ENCODE measurements at places on chromosomes 3 and 15.

DNA sequence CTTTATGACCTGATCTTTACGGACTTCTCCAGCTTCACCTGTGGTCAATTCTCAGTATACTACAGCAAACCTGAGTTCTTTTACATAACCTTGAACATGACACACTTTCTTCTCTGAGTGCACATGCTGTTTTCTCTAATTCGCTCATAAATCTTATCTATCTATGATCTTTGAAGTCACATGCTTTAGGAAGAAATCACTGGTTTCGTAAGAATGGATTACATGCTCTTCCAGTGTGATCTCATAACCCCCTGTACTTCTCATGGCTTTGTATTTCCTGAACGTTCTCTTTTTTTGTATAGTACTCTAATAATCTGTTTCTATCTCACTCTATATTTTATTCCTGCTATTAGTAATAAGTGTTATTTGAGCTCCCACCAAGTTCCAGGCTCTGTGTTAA is 1165.2 kb downstream of the TBL1XR1 start:
- DNase-seq = no peak

DNA sequence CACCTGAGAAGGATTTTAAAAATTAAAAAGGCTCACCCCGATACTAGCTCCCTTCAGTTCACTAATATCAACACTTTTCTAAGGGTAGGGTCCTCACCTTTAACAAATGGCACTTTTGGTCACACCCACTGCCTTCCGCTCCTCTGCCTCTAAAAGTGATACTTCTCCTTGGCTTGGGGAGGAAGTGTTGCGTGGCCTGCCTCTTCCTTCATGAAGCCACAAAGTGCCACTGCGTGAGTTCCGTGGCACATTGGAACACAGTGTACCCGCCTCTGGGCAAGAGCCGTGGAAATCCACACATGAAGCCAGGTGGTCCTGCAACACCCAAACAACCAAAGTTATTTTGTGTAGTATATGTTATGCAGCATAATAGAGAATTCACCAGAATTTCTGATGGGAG is 3.9 kb downstream of the B4GALT4 start:
- DNase-seq = peak; percentile 32

DNA sequence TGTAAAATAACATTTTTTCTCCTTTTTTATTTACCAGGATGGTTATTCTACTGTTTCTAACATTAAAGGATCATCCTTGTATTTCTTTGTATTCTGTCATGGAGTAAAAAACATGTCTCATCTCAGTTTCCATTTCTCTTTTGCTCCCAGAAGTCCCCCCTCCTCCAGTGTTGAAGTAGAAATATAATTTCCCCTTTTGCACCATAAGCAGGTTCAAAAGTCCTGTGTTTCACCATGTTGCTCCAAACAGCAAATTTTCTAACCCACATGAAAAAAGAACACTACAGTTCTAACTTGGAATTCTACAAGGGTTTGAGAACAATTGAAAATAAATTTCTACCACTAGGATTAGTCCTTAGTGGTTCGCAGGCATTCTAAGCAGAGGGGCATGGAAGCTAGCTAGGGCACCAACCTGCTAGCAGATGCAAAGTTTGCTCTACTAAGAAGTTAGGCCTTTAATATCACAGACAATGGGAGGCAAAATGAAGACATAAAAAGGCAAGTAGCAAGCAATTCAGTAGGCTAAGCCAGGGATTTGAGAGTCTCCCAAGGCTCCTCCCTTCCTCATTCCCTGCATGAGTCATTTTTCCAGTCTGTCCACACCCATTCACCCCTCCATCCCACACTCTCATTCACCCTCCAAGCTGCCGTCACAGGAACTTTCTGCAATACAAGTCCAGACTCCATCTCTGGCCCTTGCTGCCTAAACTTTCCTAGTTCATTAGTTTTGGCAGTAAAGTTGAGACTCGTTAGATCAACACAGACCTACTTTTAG is 2.3 kb upstream of the MBNL1 start:
- no peak for DNase-seq

GRCh38 chr3:69445024-69445423 is 59.1 kb upstream of the FRMD4B start:
- DNase-seq = no peak

DNA sequence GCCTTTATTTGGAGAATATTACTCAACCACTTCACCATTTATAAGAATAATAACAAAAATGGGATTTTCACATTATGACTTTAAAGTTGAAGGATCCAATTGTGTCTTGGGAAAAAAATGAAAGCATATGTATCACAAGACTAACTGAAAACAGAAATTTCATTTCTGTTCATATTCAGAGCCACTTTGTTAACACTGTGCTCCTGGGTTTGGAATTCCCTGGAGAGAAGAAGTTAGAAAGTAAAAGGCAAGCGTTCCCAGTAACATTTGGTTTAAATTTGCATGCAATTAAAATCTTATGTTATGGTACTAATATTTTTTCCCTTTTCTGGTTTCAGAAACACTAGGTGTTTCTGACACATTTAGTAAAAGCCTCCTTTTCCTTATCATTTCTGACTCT is 230.8 kb downstream of the RBMS3 start:
- no peak for DNase-seq

DNA sequence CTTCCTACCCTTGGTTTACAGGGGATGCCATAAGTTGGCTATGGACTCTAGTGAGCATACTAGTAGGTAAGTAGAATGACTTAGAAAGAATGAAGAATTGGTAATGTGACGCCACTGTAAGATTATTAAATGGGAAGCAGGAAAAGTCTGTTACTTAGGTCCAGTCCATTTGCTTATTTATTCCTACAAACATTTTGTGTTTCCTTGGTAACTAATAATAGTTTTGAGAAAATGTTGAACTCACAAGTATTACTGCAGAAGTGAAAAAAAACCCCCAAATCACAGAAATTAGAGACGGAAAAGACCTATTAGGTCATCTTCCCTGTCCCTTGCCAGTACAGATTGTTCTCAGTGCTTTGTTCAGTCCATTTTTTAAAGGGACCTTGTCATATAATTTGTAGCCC is 63.5 kb downstream of the CMSS1 start:
- DNase-seq = no peak

DNA sequence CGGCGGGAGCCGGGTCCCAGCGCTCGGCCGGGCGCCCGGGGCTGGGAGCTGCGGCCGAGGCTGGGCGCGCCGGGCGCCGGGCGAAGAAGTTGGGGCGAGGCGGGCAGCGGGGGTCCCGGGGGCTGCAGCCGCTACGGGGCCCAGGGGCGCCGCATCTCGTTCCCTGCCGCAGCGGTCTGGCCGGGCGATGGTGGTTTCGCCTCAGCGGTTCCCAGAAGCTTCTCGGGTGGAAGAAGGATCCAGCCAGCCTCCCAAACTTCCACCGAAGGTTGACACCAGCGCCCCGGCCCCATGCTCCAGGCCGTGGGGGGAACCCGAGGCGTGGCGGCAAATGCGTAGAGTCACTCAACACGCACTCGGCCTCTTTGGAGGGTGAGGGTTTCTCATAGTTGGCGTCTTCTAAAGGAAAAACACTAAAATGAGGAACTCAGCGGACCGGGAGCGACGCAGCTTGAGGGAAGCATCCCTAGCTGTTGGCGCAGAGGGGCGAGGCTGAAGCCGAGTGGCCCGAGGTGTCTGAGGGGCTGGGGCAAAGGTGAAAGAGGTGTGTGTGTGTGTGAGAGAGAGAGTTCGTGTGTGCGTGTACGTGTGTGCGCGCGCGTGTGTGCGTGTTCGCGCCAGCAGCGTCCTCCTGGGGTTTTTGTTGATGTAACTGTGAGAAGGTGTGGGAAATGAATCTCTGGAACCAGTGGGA is 940 bp downstream of the BOC start:
- no peak for DNase-seq

DNA sequence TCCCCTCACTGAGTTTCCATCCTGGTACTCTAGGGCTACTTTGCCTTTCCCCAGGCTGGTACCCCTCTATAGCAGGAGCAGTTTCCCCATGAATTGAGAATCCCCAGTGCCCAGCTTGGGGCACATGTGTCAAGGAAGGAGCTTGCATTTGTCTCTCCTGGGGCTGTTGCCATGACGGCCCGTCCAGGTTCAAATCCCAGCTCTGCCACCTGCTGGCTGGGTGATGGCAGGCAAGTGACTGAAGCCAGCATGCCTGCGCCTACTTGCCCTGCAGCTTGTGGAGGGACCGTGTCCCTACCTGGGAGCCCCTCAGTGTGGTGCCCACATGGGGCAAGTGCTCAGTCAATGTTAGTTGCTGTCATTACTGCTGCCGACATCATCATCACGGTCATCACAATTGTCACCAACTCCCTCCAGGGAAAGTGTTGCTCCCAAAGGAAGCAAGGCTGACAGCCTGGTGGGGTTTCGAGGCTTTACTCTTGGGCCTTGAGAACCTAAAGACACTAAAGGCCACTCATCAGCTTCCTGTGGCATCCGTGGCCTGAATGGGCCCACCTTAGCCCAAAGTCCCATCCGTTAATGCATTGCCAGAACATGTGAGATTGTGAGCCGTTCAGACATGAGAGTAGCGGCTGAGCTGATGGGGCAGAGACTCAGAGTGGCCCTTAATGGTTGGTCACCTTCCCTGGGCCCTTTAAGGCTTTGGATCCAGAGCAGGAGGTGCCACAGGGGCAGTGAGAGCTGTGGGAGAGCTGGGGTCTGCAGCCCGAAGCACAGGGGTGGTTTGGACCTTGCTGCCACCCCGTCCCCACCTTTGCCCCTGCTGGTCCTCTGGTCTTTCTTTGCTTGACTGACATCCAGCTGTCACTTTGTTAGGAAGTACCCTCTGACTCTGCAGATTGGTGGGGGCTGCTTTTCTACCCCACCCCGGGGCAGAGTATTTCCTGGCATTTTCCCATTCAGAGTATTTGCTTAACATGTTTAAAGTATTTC is 144.4 kb downstream of the DNAJB8 start:
- DNase-seq = peak; percentile 56

DNA sequence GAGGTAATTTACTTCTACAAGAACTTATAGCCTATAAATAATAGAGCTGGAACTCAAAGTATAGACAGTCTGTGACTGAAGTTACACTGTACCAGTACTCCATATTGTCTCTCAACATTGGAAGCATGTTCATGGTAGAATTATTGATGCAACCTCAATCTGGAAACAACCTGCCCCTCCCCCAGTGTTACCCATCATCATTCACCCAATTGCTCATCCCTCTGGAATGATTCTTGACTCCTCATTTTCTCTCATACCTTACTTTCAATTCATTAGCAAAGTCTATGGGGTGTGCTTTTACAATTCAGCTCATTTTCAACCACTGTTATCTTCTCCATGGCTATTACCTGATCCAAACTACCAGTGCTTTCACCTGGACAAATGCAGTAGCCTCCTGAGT is 151.7 kb downstream of the CPNE4 start:
- DNase-seq = no peak

- no peak for DNase-seq
These were observed 65.0 kb upstream of the DAZL start for GRCh38 chr3:16670191-16670590.

GRCh38 chr3:30315447-30315846 is 291.0 kb upstream of the TGFBR2 start:
- no peak for DNase-seq

DNA sequence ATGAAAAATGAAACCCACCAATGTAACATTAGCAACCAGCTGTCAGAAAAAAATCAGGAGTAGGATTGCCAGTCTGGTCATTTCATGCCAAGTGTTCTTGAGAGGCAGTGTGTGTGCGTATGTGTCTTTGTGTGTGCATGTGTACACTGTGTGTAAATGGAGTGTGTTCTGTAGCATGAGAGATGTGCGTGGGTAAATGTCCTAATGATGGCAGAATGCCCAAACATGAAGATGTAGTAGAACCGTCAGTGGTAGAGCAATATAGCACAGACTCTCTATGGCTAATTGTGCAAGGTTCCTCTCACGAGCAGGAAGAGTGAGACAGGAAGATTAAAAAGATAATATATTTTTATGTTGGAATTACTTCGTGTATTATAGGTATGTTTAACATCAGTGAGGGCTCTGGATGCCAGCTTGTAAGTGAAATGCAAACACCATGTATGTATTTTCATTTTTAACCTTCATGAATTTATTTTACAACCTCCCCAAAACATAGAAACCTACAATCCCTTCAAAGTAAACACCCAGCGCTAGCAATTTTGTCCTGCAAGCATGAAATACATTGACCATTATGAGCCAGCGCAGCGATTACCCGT is 1038.7 kb downstream of the IGSF11 start:
- DNase-seq = no peak

DNA sequence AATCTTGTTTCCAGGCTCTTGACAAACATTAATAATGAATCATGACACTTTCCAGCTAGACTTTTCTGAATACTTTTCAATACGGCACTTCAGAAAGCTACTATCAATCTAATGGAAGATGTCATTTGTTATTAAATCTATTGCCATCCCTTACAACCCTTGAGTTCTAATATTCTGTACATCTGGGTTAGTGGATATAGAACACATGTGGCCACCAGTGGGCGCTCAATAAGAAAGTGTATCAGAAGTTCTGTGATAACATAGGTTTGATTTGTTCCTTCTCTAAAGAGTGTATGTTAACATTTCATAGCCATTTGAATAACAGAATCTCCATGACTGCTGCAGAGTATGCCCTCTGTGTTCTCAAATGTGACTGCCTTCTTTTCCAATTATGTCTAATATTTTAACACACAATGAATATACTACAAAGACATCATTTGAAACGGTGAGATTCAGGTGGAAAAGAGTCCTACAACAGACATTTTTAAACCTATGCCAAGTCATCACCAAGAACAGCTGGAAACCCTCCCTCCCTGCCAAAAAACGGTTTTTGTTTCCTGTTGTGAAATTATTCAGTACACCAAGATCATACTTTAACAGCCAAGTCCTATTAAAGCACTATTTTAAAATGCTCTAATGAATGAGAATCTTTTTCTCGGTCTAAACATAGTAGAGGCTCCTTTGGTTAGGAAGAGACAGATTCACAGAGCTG is 22.2 kb downstream of the ALDH1A2 start:
- DNase-seq = peak; percentile 46

GRCh38 chr15:50120729-50121128 is 1.7 kb upstream of the ATP8B4 start:
- DNase-seq = no peak

DNA sequence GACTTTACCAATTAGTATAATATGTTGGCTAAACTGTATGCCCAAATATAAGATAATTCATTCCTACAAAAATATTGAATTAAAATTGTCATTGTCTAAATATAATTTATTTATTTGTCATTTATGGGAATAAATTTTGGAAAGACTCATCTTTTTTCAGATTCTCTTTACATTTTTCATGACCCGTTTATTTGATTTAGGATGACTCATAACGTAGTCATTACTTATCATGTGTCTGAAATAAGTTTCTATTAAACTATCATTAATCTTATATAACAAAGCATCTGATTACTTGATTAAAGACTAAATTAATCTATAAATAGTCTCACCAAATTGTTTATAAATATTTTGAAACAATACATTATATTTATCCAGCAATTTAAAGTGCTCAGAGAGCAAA is 516.6 kb downstream of the CADM2 start:
- DNase-seq = no peak

GRCh38 chr15:54321426-54321825 is 343.2 kb downstream of the UNC13C start:
- DNase-seq = no peak

DNA sequence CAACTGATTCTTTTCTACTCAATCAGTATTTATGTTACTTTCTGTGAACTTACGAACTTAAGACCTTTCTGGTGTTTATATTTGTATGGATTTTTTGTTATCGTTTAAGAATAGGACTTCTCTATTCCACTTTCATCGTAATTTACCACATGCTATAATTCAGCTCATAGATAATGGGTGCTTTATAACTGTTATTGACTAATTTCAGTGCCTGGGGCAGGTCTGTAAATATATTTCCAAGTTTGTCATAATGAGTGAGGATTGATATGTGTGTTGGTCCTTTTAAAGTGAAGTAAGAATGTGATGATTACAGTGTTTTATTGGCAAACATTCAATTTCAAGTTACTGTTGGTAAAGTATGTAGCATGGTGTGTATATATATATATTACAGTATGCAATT is 1.8 kb upstream of the NAALADL2 start:
- DNase-seq = no peak

GRCh38 chr3:32391643-32392535 is at the start of gene CMTM7:
Gene CMTM7, plus strand, starts transcription at chr3:32391853. Its CDS starts 54 bp downstream, at chr3:32391907.
- DNase-seq = peak; percentile 48

All from stimulated activated CD4-positive, alpha-beta T cell treated with anti-CD3 and anti-CD28 coated beads, Interleukin-4, amount 100 ng/mL, for 4 hours (primary cell).